ENCODE measurements at places on chromosomes 7 and 10. TPM values are rescaled to one million over a fixed set of nuclear protein-coding genes. Genes with fewer than 3 reads are reported as not detected.

DNA sequence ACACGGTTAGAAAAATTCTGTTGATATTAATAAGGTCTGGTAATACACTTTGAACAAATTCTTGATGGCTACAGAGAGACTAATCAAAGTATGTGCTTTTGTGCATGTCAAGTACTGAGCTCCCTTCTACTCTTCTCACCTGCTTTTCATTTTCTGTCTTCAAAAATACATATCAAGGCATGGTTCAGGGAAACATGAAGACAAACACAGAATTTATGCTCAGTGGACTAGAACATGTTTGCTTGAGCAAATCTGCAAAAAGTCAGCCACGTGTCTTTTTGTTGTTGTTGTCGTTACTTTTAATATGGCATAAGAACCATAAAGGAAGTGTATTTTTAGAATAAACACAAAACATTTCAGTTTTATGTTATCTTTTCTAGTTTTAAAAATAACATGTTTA is 21.9 kb downstream of the CDK13 start:
- no peak for DNase-seq

- no peak for DNase-seq
Measured at GRCh38 chr7:118771672-118772071, 547.2 kb downstream of the ANKRD7 start.

DNA sequence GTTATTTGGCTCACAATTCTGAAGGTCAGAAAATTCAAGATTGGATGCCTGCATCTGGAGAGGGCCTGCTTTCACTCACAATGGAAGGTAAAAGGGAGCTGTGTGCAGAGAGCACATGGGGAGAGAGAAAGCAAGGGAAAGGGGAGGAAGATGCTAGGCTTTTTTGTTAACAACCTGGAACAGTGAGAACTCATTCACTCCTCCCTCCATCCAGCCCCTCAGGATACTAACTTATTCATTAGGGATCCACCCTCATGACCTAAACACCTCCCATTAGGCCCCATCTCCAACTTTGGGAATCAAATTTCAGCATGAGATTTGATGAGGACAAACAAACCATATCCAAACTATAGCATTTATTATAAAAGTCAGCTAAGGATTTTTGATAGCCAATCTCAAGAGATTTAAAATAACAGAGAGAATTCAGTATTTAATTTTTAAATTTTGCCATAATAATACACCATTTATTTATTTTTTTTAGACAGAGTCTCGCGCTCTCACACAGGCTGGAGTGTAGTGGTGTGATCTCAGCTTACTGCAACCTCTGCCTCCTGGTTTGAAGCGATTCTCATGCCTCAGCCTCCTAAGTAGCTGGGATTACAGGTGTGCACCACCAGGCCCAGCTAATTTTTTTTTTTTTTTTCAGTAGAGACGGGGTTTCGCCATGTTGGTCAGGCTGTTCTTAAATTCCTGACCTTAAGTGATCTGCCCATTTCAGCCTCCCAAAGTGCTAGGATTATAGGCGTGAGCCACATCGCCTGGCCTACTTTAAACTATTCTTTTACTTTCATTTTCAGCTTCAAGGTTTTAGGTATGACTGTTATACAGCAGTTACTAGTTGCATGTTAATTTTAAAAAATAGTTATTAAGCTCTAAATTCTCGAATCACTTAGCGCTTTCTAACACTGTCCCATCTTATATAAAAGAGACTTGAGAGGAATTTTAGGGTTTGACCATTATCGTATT is 20.3 kb upstream of the ETV1 start:
- DNase-seq: no peak

The PPA1 gene
- polyA plus RNA-seq: 76.3 TPM

All from forelimb muscle (tissue), 1 donor.